Smooth muscle cell of the coronary artery (primary cell): ENCODE measurements at places on chromosomes 2 and 18. TPM values are rescaled to one million over a fixed set of nuclear protein-coding genes. Genes with fewer than 3 reads are reported as not detected.

FHL2 gene
- 52.2 and 119 TPM in 2 replicates for total RNA-seq

ANKRD30B gene
- 0.15 and 0.23 TPM in 2 replicates for total RNA-seq

SERPINB10 gene
- not detected in 2 replicates for total RNA-seq

ABCA12 gene
- total RNA-seq = under 0.01 TPM in 2 replicates

CHN1 gene
- 1.7 and 23.8 TPM in 2 replicates for total RNA-seq

DSG1 gene
- not detected in 2 replicates for total RNA-seq

HOXD12 gene
- not detected in 2 replicates for total RNA-seq

DRC1 gene
- not detected in 2 replicates for total RNA-seq

LONRF2 gene
- total RNA-seq = 0.23 TPM in 1 of 2 replicates, not detected in the other

AGFG1 gene
- total RNA-seq = 33.2 and 42.2 TPM in 2 replicates

CCDC141 gene
- total RNA-seq = under 0.01 and 0.15 TPM in 2 replicates

RAD51AP2 gene
- under 0.01 TPM in 1 of 2 replicates, not detected in the other for total RNA-seq

GREB1 gene
- total RNA-seq = 0.15 and 2.1 TPM in 2 replicates

C2orf66 gene
- 0.08 TPM in 1 of 2 replicates, not detected in the other for total RNA-seq

GALNT3 gene
- total RNA-seq = 0.08 TPM in 1 of 2 replicates, not detected in the other

RBBP8 gene
- total RNA-seq = 6.2 and 10.8 TPM in 2 replicates

TMEM131 gene
- total RNA-seq = 12.5 and 15.8 TPM in 2 replicates

IRS1 gene
- 3.5 and 6.9 TPM in 2 replicates for total RNA-seq

CXCR2 gene
- not detected in 2 replicates for total RNA-seq
